Activated B cell treated with CpG ODN at 0.5 μM for 24 hours (primary cell): ENCODE measurements at places on chromosomes 6 and 20.

- no peak for DNase-seq
Observed at GRCh38 chr6:154274168-154274567, 82.4 kb downstream of the IPCEF1 start.

GRCh38 chr6:8958894-8959511 lies 523.7 kb upstream of the SLC35B3 start:
- no peak for DNase-seq

DNA sequence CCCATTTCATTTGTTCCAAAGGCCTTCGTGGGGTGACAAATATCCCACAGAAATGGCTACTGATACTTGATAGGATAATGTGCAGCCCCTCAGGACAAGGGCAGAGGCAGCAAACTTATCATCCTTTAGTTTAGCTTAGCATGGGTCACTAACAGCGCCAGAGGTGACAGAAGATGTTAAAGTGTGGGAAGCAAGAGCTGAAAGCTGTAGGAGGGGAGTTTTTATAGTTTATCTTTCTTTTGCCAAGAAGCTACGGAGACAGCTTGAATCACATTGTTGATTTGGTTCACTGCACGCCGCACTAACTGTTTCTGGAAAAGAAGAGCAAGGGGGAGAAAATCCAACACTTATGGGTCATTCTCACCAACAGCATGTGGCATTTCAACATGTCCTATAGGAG lies 773.9 kb upstream of the MMS22L start:
- no peak for DNase-seq

DNA sequence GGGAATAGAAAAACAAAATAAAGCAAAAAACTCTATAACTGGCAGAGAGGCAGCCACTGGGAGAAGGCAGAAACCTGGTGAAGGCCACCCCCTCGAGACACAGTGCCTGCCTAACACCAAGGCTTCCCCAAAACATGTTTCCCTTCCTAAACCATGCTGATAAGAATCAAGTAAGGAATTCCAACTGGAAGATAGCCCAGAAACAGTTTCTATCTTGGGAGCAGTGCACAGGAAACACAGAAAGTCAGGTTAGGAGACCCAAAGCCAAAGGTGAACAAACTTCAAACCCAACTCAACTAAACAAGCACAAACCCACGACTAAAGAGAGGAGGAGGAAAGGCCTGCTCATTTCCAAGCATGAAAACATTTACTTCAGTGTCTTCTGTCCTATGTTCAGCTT lies 433.7 kb upstream of the RGS17 start:
- DNase-seq = no peak

- DNase-seq = no peak
Observed at GRCh38 chr6:109165392-109165974, 70.2 kb downstream of the CEP57L1 start.

- DNase-seq = peak; percentile 41
Observed at GRCh38 chr6:2952557-2953095, 18.7 kb downstream of the SERPINB6 start.
